Activated CD4-positive, alpha-beta T cell treated with anti-CD3 and anti-CD28 coated beads, Interleukin-10, Interleukin-2, amounts not matched to agents 100 ng/mL and 50 ng/mL, durations not matched to agents 16 hours and 8 hours (primary cell): ENCODE measurements at places on chromosomes 7 and 10.

DNA sequence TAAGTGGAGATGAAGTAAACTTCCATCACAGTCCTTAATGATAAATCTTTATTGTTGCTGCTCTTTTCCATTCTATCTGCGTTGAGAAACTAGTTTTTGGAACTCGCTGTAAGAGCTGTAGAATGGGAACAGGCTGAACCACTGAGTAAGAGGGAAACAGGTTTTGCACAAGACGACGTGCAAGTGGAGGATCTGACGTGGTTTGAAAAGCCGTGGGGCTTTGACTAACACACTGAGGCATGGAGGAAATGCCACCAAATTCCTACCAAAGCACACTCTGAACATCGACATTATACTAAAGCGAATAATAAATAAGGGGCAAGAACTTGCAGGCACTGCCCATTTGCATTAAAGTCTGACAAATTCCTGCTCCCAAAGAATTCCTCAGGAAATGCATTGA is 160.6 kb downstream of the KLF6 start:
- peak; percentile 18 for DNase-seq

GRCh38 chr7:45088821-45089340 is at the start of gene NACAD:
TSS of gene NACAD (minus strand) at chr7:45088969. CDS start at chr7:45088894, 75 bp downstream.
- no peak for DNase-seq

GRCh38 chr7:130940907-130941306 is 206.9 kb upstream of the KLF14 start:
- DNase-seq = no peak

GRCh38 chr10:115093286-115093775 is at the start of gene ATRNL1:
TSS of gene ATRNL1 (plus strand) at chr10:115093365. CDS start at chr10:115093751, 386 bp downstream.
- no peak for DNase-seq

GRCh38 chr10:70747192-70747965 is 37.8 kb downstream of the TBATA start:
- DNase-seq = no peak

- DNase-seq = no peak
Measured at GRCh38 chr7:73977619-73978618, 50.1 kb upstream of the ELN start.

GRCh38 chr7:124062171-124062570 is 29.3 kb upstream of the TMEM229A start:
- no peak for DNase-seq

DNA sequence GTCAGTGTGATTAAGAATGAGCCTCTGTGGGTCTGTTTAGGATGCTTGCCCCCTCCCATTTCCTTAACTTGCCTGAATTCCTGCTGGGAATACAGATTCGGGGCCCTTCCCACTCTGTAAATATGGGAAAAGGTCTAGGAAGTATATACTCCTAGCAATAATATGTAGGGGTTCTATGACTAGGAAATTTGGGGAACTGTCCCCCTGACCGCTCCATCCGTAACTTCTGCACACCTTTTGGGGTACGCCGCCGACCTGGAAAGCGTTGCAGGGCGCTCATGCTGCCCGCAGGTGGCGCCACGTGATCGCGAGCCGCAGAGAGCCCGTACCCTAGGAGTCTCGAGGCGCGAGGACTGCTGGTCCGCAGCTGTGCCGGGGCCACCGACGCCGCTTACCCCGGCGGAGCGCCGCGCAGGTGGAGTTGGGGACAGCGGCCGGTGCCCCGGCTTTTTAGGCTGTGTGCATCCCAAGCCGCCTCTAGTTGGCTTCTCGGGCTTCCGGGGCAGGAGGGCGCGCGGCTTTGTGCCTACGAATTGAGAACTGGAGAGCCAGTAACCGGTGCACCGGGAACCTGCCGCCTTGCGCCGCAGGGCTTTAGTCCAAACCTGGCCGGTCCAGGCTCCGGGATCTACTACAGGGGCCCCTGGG is 656 bp upstream of the CNNM2 start:
- DNase-seq = peak; percentile 86

GRCh38 chr10:6972226-6972625 is 392.1 kb upstream of the PRKCQ start:
- DNase-seq = no peak
